Activated naive CD4-positive, alpha-beta T cell treated with Interleukin-2 at 50 U/mL for 16 hours (primary cell): ENCODE measurements at places on chromosomes 3 and 15.

- no peak for DNase-seq
Measured at GRCh38 chr3:38653685-38654537, 4.4 kb upstream of the SCN5A start.

DNA sequence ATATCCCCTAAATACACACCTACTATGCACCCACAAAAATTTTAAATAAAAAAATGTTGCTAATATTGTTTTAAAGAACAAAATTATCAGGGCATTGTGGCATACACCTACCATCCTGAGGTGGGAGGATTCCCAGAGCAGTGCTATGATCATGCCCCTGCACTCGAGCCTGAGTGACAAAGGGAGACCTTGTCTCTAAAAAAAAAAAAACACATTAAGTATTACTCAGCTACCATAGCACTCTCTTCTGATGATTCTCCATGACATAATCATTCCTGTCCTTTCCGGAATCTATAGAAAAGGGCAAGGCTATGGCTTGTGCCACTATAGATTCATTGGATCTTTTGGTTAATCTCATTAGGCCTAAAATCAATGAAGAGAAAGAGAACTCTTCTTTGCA lies 77.4 kb downstream of the ACAP2 start:
- no peak for DNase-seq

GRCh38 chr3:55059027-55059629 lies 131.3 kb upstream of the LRTM1 start:
- no peak for DNase-seq

DNA sequence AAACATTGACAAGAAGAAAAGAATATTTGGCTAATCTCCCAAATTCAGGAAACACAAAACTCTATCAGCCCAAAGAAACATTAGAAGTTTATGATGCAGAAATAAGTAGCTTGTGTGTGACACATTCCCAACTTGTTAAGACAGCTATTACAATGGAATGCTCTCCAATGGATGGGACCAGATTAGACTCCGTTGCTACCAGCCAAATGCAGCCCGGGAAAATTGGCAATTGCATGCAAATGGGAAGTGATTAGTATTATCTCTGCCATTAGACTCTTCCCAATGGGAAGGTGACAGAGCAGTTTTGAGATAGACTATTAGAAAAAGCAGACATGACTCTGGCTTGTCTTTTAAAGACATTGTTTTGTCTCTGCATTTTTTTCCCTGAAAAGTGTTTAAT lies 37.4 kb upstream of the KCNMB2 start:
- no peak for DNase-seq

GRCh38 chr3:61522626-61523025 lies 38.7 kb upstream of the PTPRG start:
- no peak for DNase-seq
